ENCODE measurements at places on chromosomes 5 and 9.
A peak's percentile ranks its signal among the peaks of the same experiment; 100 is the strongest.

DNA sequence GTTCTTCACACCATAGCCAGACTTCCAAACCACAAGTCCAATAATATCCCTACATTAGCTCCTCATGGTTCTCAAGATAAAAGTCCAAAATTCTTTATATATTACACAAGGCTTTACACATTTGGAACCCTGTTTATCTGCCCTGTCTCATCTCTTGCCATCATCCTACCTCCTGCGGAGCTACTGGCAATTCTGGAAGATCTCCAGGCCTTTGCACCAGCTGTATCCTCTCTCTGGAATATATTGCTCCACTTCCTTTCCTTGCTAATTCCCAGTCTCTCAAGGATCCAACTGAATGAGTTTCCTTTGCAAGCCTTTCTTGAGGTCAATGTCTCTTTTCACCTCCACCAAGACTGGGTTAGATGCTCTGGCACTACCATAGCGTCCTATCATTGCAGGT is 41.3 kb upstream of the MIER3 start:
- DNase-seq = no peak

- DNase-seq = no peak
Observed at GRCh38 chr5:9927106-9927505, 297.0 kb upstream of the TAS2R1 start.

- no peak for DNase-seq
Observed at GRCh38 chr5:73232266-73233041, 59.5 kb downstream of the TMEM174 start.

DNA sequence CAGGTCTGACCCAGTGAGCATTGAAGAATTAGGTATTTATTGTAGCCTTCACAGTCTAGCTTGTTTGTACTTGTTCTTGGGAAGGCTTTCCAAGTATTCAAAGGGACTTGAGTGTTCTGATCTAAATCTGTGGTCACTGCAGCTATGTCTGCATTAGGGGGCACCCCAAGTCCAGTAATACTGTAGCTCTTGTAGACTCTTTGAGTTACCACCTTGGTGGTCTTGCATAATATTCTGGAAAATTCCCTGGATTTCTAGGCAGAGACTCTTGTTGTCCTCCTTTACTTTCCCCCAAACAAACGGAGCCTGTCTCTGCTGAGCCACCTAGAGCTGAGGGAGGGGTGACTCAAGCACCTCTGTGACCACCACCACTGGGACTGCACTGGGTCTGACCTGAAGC is 149.5 kb upstream of the DHFR start:
- DNase-seq = no peak

GRCh38 chr9:26054600-26055520 is 376.6 kb upstream of the TUSC1 start:
- no peak for DNase-seq

- no peak for DNase-seq
Observed at GRCh38 chr9:109117856-109118807, 1.6 kb downstream of the TMEM245 start.

DNA sequence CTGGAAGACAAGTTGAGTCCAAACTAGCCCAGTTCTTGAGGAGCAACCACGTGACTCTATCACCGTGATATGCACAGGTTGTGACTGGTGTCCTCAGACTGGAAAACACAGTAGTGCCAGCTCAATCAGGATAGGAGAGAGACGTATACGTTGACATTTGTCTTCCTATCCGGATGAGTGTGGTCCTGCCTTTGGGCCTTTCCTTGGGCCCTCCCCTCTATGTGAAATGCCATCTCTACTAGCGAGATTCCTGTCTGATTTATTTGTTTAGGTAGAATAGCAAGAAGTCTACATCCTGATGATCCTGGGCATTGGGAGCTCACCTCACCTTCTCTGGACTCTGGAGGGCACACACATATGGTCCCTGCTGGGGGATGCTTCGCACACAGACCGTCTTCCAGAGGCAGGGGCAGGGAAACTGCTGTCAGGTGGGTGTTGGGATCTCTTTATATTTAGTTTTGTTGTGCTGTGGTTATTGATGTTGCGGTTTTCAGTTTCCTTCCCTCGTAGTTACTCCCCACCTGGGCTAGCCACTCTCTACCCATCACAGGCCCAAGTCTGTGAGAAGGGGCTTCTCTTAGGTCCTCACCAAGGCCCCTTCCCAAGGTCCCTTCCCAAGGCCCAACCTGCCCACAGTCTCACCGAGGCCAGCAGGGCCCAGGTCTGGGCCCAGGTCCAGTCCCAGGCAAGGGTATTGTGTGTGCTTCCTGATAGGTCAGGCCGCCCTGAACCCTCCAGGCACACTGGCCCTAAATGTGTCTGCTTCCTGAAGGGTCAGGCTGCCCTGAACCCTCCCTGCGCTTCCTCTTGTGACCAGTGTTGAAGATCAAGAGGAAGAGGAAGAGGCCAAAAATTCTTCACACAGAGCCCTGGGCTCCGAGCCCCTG is 19.0 kb upstream of the SPINK4 start:
- no peak for DNase-seq

DNA sequence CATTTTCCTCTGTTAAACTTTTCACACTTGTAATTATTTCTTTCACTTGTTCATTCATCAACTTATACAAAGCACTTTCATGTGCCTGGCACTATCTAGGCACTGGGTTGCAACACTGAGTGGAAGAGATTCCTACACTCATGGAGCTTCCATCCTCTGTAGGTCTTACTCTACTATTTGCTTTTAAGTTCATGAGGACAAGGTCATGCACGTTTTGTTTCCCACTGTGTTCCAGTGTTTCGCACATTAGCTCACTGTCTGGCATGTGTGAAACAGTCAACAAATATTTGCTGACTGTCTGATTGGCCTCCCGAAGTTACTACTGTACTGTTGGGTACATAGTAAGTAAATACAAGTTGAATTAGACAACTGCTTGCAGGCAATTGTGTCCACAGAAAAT is 87.9 kb upstream of the IFNK start:
- DNase-seq = no peak

GRCh38 chr5:173020643-173021042 is 35.5 kb upstream of the CREBRF start:
- DNase-seq = peak; percentile 51
